ENCODE measurements at places on chromosomes 1 and 21.

DNA sequence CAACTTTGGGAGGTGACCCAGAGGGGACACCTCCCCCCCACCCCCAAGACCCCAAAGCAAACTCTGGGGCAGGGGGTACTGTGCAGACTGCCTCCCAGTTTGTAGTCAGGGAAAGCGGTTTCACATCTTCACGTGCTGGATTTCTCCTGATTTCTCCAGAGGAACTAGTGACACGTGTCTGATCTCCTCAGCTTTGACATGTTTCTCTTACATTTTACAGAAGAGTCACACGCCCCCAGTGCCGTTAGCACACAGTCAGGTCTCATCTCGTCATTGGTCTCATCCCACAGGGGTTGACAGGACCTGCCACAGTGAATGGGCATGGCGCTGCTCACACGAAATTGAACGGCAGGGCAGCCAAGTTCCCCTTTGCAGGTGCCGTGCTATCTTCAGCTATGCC is 11.8 kb downstream of the PDPN start:
- no peak for DNase-seq

DNA sequence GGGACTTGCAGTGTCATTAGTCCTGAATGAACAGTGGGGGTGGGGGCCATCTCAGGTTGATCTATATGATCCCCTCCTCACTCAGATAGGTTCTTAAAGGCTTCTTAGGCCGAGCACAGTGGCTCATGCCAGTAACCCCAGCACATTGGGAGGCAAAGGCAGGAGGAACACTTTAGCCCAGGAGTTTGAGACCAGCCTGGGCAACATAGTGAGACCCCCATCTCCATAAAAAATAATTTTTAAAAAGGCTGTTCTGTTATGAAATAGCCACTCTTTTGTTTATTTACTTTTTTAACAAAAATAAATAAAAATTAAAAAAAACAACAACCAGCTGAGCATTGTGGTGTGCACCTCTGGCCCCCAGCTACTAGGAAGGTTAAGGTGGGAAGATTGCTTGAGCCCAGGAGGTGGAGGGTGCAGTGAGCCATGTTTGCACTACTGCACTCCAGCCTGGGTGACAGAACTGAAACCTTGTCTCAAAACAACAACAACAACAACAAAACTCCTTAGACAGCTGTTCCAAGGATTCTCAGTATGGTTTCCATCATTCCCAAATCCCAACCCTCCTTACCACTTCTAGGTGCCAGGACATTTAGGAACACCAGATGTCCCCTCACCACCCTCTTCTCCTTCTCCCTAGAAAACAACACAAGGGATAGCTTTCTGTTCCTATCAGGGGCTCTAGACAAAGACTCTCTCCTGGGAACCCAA is 2.0 kb upstream of the TRAPPC3 start:
- DNase-seq: no peak

DNA sequence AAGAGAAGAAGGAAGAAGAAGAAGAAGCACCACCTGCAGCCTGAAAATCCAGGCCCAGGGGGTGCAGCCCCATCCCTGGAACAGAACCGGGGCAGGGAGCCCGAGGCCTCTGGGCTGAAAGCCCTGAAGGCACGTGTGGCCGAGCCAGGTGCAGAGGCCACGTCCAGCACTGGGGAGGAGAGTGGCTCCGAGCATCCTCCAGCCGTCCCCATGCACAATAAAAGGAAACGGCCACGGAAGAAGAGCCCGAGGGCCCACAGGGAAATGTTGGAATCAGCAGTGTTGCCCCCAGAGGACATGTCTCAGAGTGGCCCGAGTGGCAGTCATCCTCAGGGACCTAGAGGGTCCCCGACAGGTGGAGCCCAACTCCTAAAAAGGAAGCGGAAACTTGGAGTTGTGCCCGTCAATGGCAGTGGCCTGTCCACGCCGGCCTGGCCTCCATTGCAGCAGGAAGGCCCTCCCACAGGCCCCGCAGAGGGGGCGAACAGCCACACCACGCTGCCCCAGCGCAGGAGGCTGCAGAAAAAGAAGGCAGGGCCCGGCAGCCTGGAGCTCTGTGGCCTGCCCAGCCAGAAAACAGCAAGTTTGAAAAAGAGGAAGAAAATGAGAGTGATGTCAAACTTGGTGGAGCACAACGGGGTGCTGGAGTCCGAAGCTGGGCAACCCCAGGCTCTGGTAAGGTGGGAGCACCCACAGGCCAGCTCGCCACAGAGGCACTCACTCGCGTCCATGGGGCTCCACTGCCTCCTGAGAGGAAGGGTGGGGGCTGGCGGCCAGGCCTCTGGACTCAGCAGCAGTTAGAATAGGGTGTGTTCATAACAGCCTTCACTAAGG is 28.4 kb downstream of the RRP1B start:
- no peak for DNase-seq

- no peak for DNase-seq
Observed at GRCh38 chr1:161706482-161707347, at the start of gene FCRLA. Gene FCRLA, plus strand, starts transcription at chr1:161707229. Its CDS starts 36 bp downstream, at chr1:161707265.

GRCh38 chr1:31441970-31442647 is 29.1 kb downstream of the SERINC2 start:
- DNase-seq: no peak

DNA sequence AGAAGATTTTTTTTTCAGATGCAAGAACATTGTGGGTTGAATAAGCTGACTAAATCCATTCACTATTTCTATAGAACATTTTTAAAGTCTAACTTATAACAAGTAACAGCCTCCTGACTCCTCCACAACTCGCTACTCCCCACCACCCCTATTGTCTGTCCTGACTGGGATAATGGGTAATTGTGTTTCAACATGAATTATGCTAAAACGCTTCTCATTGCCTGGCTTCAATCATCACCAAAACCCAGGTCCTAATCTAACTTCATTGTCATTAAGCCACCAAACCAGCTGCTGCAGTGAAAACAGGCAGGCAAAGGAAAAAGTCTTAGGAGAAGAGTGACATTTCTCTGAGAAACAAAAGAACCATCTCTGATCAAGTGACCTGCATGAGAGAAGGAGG is 30.0 kb downstream of the TNR start:
- no peak for DNase-seq

DNA sequence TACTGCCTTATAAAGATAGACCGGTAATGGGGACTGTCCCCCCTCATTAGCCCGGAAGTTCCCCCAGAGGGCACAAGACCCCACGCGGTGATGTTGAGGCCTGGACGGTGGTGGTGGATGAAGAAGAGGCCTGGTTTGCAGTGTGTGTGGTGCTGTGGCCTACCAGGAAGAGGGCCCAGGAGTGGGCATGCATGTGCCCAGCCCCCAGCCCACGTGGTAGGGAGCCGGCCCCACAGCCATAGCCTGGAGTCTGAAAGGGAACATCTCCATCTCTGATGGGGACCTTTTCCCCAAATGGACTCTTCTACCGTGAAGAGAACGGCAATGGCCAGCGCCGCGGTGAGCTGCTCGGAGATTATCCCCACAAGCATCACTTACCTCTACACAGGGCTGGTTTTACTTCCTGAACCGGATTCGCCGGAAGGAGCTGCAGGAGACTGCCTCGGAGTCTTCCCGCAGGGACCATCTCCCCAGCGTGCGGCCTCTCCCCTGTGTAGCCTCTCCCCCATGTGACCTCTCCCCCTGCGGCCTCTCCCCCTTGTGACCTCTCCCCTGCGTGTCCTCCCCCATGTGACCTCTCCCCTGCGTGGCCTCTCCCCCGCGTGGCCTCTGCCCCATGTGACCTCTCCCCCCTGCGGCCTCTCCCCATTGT is 20.6 kb downstream of the RRP1 start:
- DNase-seq: no peak

DNA sequence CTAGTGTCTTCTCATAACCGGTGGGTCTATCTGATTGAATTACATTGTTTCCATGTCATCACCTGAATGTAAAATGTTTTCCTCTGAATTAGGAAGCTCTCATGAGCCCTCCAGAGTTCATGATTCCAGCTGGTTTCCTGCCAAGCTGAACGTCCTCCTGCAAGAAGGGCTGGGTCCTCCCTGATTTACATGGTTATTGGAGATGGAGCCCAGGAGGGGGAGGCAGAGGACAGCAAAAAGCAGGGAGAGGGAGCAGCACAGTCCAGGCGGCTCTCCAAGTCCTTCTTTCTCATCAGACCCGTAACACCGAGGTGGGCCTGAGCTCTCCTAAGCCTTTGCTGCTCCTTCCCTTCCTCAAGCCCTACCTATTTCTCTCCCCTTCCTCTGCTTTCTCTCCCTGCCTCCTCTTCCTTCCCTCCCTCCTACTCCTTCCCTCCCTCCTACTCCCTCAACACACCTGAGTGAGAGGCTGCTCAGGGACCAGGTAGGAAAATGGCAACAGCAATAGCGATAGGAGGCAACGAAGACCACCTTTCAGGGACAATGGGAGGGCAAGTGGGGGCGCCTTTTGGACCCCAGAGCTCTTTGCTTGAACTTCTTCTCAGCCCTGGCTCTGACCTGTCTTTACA is 265.9 kb downstream of the PRDM2 start:
- DNase-seq: peak; percentile 80

GRCh38 chr1:74235153-74235552 is at the start of gene TNNI3K:
Gene TNNI3K, plus strand, starts transcription at chr1:74235387. Its CDS starts 65 bp downstream, at chr1:74235452.
- DNase-seq: no peak

- DNase-seq: no peak
Observed at GRCh38 chr1:3522564-3523265, 68.2 kb downstream of the ARHGEF16 start.

DNA sequence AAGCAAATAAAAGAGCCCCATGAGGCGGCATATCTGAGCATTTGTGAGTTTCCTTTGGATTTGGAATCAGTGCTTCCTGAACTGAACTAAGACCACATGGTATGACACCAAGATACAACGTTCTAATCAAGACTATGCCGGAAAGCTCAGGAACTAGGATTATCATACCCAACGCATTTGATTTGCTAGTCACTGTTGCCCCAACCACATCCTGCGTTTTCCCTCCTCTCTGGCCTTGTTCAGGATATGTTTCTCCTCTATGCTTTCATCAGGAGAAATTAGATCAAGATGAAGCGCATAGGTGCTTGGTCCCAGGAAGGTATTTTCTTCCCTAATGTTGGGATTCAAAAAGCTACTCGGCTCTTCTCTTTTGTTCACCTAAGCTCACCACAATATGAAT is 79.3 kb downstream of the SLC35F3 start:
- no peak for DNase-seq

- DNase-seq: no peak
Observed at GRCh38 chr1:87130438-87130837, 198.2 kb upstream of the LMO4 start.

DNA sequence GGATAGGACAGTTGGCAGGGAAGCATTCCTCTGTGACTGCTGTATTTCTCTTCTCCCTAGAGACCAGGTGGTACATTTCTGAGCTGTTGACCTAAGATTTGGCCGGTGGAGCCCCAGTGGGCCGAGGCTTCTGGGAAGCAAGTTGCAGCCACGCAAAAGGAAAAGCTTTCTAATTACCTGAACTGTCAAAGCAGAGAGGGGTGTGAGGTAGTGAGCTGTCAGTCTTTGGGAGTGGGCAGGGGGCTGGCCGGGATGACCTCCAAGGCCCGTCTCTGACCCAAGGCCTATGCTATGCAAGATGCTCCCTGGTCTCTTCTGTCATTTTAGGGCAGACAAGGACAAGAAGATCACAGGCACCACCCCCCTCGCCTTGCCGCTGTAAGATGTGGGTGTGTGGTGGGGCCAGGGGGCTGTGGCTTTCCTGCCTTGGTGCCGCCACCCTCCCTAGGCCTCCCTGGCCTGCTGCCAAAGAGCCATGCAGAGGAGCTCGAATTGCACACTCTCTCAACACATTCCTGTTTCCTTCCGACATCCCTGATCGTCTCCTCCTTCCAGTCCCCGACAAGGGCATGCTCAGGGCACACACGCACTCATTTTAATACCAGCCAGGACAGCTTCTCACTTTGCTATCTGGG is 7.7 kb downstream of the PADI1 start:
- peak; percentile 73 for DNase-seq

- no peak for DNase-seq
Observed at GRCh38 chr1:5889901-5890300, 102.3 kb downstream of the NPHP4 start.

GRCh38 chr1:160129046-160129445 is 13.5 kb downstream of the ATP1A2 start:
- no peak for DNase-seq

DNA sequence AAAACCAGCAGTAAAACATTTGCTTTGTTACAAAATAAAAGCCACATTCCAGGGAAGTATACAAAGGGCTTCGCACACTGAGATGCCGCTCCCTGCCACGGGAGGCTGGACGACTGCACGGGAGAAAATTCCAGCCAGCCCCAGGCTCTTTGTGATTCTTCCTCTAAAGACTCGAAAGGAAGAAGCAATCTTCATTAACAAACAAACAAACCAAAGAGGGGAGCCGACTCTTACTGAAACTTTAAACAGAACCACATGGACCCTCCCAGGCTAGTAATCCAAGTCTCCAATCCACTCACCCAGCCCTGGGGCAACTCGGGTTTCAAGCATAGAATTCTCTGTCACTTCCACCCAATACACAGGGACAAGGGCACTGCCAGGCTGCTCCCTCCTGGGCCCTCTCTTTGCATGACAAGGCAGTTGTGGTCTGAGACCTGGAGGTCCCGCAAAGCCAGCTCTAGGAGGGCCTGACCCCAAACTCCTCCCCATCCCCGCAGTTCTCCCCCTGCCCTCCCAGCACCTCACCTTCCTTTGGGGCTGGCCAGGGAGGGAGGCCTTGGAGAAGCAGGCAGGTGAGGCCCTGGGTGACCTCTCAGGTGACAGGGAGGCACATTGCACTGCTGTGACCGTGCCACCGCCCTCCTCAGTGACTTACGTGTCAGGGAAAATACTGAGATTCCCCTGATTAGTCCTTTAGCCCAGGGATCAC is 26.6 kb upstream of the COL18A1 start:
- peak; percentile 71 for DNase-seq

- DNase-seq: no peak
Observed at GRCh38 chr1:32372149-32372756, 9.9 kb downstream of the TSSK3 start.

GRCh38 chr1:162487241-162487640 is 10.4 kb upstream of the UHMK1 start:
- no peak for DNase-seq

DNA sequence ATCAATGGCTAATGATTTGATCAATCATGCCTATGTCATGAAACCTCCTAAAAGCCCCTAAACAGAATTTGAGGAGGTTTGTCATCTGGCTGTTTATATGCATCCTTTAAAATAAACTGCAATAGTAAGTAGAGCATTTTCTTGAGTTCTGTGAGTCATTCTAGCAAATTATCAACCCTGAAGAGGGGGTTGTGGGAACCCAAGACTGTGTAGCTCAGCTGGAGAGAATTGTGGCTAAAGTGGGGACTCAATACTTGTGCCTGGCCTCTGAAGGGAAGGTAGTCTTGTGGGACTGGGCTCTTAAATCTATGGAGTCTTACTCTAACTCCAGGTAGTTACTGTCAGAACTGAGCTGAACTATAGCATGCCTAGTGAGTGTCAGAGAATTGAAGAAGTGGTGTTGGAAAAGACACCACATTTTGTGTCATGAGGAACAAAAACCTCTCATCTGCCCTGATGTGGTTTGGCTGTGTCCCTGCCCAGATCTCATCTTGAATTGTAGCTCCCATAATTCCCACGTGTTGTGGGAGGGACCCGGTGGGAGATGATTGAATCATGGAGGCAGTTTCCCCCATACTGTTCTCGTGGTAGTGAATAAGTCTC is 402.4 kb downstream of the USH2A start:
- DNase-seq: no peak

- no peak for DNase-seq
Observed at GRCh38 chr1:194503209-194503608, 1316.8 kb upstream of the B3GALT2 start.
